Stimulated activated CD8-positive, alpha-beta memory T cell treated with anti-CD3 and anti-CD28 coated beads, Interleukin-2, amount 100 ng/mL, for 1 hour (primary cell): ENCODE measurements at places on chromosomes 7 and 10.

- no peak for DNase-seq
Measured at GRCh38 chr10:34726862-34727261, 88.2 kb downstream of the PARD3 start.

DNA sequence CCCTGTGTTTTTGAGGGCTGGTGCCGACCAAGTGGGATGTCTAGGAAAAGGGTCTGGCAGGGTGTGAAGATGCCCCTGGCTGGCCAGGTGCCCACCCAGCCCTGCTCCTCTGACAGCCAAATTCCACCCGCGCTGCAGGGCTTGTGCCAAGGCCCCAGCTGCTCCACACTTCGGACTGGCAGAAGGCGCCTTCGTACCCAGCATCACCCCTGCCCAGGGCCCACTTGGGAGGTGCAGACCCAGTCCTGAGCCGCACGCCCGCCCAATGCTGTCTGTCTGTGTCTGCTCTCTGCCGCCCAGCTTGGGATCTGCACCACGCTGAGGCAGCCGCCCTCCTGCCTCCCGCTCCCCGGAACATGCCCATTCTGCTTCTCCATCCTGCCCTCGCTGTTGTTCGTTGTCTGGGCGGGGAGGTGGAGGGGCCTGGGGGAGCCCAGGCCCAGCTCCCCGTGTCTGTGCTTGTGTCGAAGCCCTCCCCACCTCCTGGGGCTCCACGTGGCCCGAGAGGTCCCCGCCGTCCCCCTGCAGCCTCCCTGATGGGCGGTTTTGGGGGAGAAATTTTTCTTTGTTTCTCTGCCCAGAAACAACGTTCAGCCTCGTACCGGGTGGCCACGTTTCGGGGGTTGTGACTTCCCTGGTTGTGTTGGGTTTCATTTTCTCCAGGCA, 36.9 kb upstream of the PPIF start:
- DNase-seq, result no peak

GRCh38 chr7:142873281-142873784, 12.2 kb downstream of the TRPV6 start:
- DNase-seq, result no peak

DNA sequence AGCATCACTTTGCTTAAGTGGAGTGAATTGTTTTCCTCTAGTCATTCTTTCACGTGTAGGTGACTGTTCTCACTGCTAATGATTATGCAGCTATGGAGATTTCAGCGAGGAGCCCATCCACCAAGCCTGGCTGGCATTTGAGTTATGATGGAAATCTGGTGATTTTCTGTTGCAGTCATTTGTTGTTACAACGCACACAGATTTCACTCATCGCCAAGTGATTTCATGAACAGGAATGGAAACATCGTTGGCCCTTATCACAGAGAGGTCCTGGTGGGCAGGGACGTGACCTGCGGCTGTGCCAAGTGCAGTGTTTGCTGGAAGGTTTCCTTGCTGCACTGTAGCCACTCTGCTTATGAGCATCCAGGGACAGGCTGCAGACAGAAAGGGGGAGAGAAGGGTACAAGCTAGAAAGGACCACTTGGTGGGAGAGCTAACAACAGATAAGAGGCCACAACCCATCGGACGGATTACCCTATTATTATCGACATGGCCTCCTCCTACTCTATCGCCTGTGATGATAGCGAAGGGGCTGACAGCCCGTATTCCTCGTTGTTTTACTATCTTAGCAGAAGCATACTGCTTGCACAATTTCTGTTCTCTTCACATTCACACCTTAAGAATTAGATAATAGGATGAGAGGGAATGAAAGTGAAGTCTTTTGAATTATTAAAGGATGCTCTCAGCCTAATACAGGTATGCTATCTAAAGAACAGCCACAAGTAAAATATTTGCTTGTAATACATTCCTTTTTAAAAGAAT, 99.0 kb upstream of the PITRM1 start:
- DNase-seq, result no peak

DNA sequence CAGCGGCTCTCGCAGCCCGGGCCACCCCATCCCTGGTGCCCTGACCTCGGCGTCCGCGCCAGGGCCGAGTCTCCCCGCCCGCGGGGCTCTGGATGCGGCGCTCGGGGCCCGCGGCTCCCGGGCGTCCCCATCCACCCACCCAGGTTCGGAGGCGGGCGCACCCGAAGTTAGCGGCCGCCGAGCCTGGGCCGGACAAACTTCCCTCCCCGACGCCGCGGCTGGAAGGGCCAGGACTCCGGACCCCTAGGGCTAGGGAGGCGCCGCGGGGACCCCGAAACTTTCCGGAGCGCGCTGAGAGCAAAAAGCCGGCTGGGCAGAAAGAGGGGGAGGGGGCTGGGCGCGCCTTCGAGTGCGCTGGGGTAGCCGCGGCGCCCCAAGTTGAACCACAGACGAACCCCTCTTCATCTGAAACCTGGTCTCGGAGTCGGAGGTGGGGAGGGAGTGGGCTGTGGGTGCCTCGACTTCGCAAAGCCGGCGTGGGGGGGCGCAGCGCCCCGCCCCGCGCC, 3.7 kb upstream of the ELFN1 start:
- DNase-seq, result no peak
